ENCODE measurements at places on chromosomes 12 and 14. TPM values are rescaled to one million over a fixed set of nuclear protein-coding genes. Genes with fewer than 3 reads are reported as not detected.

DNA sequence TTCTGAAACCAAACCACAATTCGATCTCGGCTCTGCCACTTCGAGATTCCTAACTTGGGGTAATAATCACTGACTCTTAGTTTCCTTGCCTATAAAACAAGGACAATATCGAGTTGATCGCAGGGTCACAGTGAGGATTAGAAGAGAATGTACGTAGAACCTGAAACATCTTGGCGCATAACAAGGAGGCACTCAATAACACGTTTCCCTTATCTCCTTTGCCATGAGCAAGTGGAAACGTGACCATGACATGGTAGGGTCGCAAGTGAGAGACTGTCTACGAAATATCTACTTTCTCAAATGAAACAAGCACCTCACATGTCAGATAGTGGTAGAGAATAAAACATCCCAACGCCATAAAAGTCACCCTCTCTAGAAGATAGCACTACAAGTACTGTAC is 2.3 kb downstream of the DICER1 start:
- no peak for DNase-seq

DNA sequence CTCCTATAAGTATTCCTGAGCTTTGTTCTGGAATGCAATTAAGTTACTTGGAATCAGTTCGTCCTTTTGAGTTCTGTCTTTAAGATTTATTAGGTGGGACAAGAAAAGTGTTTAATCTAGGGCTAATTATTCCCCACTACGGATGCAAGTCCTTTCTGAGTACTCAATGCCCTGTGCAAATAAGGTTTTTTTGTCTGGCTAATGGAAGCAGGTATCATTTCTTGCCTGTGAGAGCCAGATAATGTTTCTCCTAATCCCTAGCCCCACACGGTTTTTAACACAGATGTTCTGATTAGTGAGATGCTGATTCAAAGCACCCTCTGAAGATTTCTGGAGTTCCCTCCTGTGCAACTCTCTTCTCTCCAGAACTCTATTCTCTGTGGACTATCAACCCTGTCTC is 296.6 kb upstream of the PRICKLE1 start:
- no peak for DNase-seq

DNA sequence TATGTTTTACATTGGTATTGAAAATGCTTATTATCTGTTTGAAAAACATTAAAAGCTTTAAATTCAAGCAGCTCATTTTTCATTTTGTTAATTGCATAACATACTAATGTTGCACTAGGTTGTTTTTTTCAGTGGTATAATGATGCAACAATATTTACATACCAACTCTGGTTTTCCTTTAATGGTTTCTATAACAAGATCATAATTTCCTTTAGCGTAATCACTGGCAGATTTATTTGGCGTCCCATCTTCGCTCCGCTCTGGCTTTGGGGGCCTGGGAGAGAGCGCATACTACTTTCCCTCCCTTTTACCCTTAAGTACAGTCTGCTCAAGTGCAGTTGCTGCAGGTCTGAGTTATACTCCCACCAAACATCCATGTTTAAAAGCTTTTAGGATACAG is 574.1 kb downstream of the PRKD1 start:
- DNase-seq: no peak

- DNase-seq: no peak
Measured at GRCh38 chr12:5944688-5945070, 380 bp downstream of the ANO2 start.

- DNase-seq: no peak
Measured at GRCh38 chr12:123897221-123897620, 75.4 kb downstream of the CCDC92 start.

GRCh38 chr12:54369597-54370131 is 5.4 kb upstream of the GPR84 start:
- no peak for DNase-seq

GRCh38 chr12:62785941-62786559 is 148.9 kb downstream of the PPM1H start:
- no peak for DNase-seq

DNA sequence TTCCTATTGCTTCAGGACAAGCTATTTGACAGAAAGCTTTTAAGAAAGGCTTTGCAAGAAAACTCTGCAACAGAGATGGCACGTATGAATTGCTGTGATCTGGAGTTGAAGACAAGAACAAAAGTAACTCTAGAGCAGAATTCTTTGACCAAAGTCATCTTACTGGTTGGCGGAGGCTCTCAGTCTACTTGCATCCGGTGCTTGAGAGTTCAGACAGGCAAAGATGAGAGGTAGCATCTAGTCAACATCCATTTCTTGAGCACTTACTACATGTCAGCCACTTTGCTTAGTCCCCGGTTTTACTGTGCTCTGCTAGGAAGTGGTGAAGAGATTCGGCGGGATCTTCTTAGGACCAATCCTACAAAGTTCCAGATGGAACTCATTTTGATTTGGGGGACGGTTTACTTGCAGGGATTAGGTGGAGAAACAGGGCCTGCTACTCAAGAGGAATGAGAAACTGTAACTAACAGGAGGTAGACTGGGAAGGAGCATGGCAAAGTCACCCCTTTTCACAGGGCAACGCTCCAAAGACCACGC is 404 bp upstream of the CCDC91 start:
- peak; percentile 16 for DNase-seq

GRCh38 chr12:20567413-20567812 is 127.7 kb upstream of the SLCO1C1 start:
- no peak for DNase-seq

DNA sequence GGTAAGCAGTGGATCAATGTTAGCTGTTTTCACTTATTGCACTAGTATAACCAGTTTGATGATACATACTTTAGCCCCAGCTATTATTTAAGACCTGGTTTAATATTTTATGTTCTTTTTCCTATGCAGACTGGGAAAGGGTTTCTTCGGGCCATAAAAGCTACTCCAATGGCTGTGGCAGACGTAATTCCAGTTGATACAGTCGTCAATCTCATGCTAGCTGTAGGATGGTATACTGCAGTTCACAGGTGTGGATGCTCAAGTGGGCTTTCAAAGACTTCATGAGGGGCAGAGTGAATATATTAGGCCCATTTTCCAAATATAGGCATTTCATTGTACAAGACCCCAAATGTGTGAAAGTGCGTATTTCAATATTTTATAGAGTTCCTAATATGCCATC is 70.1 kb downstream of the ERGIC2 start:
- no peak for DNase-seq

DNA sequence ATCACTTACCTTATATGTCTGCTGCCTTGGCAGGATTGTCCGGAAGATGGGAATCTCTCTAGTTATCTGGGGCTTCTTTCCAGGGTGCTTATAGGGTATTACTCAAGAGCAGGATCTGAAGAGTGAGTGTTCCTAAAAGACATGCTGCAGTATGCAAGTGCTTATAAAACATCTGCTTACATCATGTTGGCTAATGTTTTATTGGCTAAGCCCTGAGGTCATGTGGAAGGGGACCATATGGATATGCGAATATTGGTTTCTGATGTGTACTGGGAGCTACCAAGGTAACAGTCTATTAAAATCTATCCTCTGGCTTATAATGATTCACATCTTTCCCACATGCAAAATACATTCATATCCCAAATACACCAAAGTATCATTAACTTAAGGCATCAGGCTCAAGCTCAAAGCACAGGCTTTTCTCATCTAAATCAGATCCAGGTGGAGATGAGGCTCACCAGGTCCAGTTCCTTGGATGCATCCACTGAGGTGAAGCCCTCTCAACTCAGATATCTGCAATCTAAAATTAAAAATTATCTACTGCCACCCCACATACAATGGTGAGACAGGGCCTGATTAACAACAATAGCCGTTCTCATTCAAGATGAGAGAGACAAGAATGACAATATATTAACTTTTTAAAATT is 29.8 kb downstream of the LRRIQ1 start:
- no peak for DNase-seq

DNA sequence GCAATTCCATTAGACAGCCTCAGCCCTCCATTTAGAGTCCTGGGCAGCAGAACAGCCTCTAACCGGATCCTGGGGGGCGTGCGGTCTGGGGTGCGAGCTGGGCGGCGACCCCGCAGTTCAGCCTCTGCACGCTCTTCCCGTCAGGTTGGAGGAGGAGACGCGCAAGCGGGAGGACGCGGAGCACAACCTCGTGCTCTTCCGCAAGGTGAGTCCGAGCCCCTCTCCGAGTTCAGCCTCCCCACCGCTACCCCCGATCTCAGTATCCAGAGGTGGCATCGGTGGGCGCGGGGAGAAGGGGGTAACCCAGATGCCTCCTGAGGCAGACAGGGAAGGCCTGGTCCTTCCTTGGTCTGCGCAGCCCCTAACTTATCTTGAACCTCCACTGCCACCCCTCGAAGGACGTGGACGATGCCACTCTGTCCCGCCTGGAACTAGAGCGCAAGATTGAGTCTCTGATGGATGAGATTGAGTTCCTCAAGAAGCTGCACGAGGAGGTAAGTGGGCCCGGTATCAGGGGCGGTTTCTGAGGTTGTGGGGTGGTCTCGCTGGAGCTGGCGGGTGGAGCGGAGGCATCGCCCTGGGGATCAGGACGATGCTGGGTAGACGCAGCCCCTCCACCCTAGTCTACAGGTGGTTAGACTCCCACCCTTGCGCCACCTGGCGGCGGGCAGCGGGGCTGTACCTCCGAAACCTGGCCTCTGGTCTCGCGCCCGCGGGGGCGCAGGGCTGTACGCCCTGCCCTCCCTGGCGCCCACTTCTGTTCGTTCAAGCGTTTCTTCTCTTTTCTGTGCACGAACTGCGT is 1.3 kb downstream of the PRPH start:
- peak; percentile 63 for DNase-seq

DNA sequence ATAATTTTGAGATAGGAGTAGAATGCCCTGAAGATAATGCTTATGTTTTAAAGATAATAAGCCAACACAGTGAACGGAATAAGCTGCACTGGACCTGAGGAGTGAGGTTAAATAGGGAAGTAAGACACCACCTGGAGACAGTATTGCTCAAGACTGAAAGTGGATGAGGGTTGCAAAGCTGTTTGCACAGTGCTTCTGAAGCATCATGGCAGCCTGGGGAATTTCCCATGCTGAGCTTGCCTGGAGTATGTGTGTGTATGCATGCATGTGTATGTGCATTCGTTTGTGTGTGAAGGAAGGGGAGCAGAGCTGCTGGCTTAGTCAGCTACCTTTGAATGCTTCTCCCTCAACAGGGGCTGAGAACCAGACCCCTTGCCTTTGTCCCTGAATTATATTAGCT is 35.8 kb downstream of the BHLHE41 start:
- DNase-seq: no peak

MIPOL1 gene
- 0.30 TPM for total RNA-seq

CLEC7A gene
- 3.7 TPM for total RNA-seq

Data from CD4-positive, alpha-beta T cell (primary cell).